ENCODE measurements at places on chromosomes 1 and 21.

GRCh38 chr1:105419030-105419429 lies 1637.4 kb upstream of the PRMT6 start:
- no peak for DNase-seq

DNA sequence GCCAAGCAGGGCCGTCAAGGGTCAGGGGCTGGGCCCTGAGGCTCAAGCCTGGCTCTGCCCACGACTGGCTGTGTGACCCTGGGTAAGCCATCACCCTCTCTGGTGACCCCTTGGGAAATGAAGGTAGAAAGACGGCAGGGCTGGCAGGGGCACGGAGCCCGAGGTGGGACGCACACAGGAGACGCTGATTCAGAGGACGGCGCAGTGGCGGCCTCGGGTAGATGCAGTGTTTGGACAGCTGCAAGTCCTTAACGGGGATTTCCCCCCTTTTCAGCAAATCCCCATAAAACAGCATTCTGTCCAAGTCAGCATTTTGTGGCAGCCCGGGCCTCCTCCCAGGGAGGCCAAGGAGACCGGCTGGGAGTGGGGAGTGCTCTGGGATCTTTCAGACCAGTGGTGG lies 16.7 kb downstream of the COL8A2 start:
- DNase-seq: no peak

GRCh38 chr1:92481971-92482664 lies 4.6 kb downstream of the GFI1 start:
- no peak for DNase-seq

GRCh38 chr1:230141021-230141648 lies 74.1 kb downstream of the GALNT2 start:
- DNase-seq: peak; percentile 28

- DNase-seq: no peak
Measured at GRCh38 chr1:29706936-29707335, 470.6 kb downstream of the PTPRU start.

DNA sequence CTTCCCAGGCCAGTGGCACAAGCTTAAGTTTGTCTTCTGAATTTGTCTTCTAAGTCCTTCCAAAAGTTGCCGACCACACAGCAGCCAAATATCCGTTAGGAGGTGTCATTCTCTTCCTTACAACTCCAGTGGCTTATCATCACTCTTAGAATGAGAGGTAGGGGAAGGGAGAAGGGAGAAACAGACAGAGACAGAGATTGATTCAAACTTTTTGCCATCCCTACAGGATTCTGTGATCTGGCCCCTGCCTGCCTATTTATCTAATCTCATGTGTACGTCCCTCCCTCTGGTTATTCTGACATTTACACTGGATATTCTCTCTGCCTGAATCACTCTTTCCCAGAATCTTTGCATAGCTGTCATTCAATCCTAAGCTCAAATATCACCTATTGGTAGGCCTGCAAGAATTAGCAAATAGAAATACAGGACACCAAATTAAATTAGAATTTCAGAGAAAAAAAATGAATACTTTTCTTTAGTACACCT lies 488 bp upstream of the GNL2 start:
- DNase-seq: no peak

GRCh38 chr1:90580176-90580575 lies 136.9 kb downstream of the BARHL2 start:
- no peak for DNase-seq

- no peak for DNase-seq
Measured at GRCh38 chr1:88980870-88981269, 11.6 kb downstream of the KYAT3 start.

GRCh38 chr1:223716302-223716862 lies 4.0 kb downstream of the CAPN2 start:
- no peak for DNase-seq

- DNase-seq: no peak
Measured at GRCh38 chr1:214573386-214574318, 22.2 kb upstream of the PTPN14 start.

- no peak for DNase-seq
Measured at GRCh38 chr21:17598437-17598836, 14.3 kb downstream of the BTG3 start.

DNA sequence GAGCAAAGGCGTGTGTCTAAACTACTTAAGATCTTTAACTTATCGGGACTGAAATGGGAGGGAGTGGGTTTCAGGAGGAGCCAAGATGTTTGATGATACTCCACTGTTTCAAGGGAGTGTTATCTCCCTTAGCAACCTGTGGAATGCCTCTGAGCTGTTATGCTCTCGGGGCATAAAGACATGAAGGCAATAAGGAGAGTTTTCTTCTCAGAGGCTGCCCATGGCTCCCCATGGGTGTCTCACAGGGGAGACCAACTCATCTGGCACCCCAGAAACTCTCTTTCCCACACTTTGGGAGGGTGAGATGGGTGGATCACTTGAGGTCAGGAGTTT lies 130.0 kb downstream of the LIPI start:
- DNase-seq: no peak

DNA sequence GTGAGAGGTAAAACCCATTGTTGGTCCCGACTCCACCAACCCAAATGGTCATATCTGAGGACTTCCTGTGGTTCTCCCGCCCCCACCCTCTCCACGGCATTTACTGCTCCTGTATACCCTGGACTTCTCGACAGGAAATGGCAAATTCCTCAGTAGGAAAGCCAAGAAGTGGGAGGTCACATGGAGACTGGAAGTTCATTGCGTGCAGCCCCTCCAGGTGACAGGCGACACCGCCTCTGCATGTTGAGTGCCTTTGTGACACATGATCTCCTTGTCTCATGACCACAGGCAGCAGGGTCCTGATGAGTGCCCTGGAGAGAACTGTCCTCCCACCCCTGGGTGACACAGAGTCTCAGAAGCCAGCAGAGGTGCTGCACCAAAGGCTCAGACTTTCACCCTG lies 24.2 kb downstream of the ERG start:
- no peak for DNase-seq

DNA sequence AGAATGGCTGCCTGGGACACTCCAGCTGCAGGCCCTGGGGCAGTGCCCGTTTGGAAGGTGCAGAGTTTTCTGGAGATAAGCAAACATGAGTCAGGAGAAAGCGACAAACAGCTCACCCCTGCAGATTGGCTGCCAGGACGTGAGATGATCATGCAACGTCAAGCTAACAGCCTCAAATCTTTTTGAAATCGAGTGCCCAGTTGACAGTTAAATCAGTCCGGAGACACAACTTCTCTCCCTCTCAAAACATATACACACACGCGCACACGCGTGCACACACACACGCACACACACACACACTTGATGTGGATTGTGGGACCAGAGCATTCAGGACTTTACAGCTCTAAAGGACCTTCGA lies 49.4 kb downstream of the TENT5C start:
- peak; percentile 94 for DNase-seq

DNA sequence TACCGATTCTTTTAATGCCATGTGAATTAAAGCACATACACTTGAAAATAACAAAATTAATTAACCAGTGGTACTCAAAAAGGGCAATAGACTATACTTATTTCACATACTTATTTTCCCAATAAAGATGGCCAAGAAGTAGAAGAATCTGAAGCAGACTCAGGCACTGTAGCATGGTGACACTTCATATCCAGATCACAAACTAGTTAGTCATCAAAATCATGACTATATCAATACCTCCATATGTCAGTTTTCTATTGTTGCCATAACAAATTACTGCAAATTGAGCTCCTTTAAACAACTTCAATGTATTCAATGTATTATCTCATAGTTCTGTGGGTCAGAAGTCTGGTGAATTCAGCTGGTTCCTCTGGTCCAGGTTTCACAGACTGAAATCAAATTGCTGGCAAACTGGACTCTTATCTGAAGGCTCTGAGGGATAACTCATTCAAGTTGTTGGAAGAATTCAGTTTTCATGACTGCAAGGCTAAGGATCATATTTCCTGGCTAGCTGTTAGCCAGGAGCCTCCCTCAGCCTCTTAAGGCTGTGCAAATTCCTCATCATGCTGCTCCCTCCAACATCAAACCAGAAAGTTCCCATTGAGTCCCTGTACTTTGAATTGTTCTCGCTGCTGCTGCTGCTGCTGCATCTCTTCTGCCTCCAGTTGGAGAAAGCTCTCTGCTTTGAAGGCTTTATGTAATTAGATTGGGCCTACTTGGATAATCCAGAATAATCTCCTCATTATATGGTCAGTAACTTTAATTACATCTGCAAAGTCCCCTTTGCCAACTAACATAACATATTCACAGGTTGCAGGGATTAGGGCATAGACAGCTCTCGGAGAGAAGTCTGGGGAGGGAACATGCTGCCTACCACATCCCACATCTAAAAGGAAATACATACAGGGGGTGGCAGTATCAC lies 91.5 kb downstream of the MRPL39 start:
- no peak for DNase-seq

DNA sequence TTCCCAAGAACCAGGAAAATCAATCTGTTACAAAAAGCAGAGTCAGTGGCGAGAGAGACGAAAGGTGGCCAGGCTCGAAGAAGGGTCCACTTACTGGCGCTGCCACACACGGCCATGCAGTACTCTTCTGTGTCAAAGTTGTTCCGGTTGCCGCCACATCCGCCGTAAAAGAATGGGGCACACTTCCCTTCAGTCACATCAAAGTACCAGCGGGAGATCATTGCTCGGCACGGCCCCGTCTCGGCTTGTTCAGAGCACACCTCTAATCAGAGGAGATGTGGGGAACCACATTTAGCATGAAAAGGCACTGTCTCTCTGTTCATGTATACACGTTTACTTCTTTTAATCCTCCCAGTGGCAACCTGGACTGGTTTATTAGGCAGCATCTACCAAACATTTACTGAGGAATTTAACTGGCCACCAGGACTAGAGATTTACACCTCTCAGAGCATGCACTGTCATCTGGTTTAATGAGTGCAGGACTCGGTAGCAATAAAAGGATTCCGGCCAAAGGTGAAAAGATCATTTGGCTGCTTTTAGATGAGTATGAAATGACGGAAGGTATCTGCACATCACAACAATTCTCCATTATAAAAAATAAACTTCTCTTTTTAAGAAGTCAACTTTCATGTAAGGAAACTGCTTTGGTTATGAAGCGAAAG lies 170.5 kb downstream of the APP start:
- no peak for DNase-seq

DNA sequence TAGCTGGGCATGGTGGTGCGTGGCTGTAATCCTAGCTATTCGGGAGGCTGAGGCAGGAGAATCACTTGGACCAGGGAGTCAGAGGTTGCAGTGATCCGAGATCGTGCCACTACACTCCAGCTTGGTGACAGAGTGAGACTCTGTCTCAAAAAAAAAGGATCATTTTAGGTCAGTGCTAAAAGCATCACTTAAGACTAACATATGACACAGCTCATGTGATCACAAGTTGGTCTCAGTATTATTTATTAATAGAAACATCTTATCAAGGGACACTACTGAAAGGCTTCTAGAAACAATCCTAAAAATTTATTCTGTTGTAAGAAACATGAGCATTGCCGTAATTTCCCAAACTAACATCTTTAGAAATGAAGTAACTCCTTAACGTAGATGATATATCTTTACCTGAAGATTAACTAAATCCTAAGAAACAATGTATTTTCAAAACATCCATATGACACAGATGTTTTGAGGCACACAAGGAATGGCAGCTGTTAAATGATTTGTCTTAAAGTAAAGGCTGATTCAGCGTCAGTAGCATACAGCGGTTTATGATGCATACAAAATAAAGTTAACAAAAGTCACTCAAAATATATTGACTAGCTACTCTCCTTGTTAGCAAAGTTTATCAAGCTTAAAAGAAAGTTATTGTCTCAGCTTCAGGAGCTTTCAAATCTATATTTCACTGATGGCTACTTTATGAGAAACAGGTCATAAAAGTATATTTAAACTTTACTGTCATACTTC lies 2.6 kb downstream of the NIBAN1 start:
- no peak for DNase-seq

DNA sequence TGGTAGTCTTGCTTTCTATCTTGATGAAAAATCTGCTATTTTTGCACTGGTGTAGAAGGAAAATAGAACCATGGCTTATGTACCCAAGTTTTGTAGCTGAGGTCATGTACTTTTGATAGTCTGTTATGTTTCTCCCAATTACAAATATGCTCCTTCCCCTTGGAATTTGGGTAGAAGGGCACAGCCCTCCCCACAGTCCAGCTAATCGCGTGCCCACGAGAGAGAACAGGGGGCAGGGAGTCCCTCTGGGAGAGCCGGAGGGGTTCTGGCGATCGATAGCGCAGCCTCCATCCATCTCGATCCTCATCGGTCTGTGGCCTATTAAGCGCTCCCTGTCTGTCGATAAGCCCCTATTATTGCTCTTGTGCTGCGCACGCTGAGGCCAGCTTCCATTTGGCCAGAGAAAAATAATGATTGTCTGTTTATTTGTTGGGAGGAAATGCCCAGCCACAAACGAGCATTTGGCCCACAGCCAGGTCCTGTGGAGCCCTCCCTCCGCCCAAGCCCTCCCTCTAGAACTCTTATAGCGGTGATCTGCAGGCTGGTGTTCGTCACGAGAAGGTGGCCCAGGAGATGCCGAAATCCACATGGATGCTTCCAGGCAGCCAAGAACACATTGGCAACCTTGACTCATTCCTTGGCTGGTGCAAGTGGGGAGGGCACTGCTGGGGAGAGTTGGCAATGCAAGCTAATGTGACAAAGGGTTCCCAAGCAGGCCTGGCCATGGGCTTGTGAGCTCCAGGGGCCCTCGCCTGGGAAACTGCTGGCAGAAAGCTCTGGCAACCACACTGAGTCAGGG lies 134.7 kb upstream of the TNR start:
- no peak for DNase-seq

DNA sequence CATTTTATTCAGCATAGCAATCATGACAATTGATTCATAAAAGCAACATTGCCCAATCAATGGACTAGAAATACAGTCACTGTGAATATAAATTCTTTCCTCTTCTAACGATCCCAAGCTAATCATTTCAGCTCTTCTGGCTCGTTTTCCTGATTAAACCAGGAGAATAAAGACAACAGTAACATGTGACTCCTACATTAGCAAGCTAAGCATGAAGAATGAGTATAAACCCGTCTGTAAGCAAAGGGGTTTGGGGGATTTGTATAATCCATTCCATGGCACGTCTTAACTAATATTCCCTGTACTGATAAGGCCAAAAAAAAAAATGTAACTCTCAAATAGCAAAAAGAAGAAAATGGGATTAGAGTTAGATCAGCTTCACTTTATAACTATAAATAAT lies 21.6 kb downstream of the IRF2BP2 start:
- DNase-seq: no peak

- no peak for DNase-seq
Measured at GRCh38 chr1:54931275-54931840, 44.4 kb upstream of the DHCR24 start.

DNA sequence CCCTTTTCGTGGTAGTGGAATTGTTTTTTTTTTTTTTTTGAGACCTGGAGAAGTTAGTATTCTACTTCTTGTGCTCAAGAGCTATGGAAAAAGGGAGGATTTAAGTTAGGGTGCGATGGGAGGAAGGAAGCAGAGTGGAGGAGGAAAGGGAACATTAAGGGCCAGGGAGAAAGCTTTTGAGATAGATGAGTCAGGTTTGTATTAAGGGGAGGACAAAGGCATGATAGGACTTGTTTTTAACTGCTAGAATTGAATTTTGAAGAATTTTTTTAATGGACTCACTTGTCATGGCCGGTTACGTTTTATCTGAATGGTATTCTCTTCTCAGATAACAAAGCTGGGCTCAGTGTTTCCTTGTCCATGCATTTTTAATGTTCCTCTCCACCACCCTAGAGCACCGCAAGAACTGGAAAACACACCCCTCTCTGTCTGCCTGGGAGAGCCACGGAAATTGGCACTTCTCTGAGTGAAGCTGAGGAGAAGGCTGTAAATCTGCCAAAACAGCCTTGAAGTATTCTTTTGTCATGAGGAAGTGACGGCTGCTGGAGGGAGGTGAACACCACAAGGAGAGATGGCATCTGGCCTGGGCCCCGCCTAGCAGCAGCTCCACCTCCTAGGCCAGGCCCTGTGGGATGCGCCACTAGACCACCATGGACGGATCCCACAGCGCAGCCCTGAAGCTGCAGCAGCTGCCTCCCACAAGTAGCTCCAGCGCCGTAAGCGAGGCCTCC lies 3.5 kb downstream of the NIPAL3 start:
- DNase-seq: peak; percentile 43

All from erythroblast (primary cell).